ENCODE measurements at places on chromosomes 11 and 22.

DNA sequence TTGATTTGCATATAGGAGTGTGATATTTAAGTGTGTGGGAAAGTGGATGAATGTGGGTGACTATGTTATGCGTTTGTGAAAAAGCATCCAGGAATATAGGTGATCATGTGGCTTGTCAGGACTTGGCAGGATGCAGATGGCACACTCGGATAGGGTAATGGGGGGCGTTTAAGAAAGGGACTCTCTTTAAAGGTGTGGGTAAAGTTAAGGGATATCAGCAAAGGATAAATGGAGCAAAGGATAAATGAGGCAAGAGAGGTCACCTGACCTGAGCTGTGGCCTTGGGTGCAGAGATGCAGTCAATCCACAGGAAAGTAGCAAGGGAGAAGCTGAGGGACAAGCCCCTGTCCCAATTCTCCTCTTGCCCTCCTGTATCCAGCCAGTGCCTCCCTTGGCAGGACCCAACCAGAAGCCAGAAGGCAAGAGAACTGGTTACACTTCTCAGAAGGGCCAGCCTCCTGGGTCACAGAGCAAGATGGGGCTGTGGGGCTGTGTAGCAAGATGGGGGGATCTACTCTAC, 47.5 kb upstream of the GRAMD1B start:
- no peak for DNase-seq

DNA sequence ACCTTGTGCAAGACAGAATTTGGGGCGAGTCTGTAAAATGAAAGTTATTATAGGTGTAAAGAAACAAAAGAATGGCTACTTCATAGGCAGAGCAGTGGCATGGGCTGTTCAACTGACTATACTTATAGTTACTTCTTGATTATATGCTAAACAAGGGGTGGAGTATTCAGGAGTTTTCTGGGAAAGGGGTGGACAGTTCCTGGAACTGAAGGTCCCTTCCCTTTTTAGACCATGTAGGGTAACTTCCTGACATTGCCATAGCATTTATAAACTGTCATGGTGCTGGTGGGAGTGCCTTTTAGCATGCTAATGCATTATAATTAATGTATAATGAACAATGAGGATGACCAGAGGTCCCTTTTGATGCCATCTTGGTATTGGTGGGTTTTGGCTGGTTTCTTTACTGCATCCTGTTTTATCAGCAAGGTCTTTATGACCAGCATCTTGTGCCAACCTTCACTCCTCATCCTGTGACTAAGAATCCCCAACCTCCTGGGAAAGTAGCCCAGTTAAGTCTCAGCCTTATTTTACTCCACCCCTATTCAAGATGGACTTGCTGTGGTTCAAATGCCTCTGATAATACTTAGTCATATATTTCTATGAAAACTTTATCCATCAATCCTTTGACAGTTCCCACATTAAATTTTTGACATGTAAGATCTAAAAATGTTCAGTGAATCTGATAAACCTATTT, 118.6 kb downstream of the ARHGAP42 start:
- no peak for DNase-seq

DNA sequence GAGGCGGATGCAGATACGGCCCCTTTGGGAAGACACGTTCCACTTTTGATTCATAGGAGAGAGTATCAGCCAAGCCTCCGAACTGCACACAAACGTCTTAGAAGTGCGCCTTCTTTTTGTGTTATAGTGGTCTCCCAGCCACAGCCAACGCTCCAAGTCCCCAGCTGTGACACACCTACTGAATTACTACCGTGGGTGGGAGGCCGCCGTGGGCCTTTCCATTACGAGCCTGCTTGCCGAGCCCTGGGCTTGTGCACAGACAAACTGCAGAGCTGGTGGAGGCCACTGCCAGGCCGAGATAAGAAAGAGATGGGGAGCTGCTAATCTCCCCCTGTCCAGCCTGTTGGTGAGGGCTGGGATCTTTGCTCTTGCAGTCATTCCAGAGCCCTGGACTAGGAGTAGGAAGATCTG, 761 bp downstream of the HMBS start:
- no peak for DNase-seq

DNA sequence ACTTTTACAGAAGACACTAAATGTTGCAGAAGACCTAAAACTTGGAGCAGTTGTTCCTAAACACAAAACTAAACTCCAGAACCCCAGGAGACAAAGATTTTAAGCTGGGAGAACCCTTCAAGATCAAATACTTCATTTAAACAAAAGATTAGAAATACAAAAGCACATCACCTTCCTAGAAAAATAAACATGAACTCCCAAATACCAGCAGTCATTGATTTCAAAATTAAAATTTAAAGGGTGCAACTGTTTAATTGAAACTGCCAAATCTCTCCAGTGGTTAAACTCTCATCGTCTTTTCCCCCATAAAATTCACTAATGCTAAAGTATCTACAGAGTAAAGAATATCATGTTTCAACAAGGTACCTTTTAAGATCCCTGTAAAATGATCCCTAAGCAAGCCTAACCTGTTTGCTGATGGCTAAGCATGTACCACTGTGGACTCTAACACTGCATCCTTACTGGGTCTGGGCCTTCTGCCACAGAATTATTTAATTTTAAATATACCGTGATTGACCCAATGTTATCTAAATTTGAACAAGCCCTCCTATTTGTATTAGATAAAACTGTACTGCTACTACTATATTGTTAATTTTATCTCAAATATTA, 53.7 kb upstream of the CCDC34 start:
- DNase-seq, result no peak

- no peak for DNase-seq
These were observed 335.6 kb upstream of the LRRC4C start for GRCh38 chr11:41795004-41795403.

- no peak for DNase-seq
These were observed 375.3 kb upstream of the DDI1 start for GRCh38 chr11:103661185-103661584.

DNA sequence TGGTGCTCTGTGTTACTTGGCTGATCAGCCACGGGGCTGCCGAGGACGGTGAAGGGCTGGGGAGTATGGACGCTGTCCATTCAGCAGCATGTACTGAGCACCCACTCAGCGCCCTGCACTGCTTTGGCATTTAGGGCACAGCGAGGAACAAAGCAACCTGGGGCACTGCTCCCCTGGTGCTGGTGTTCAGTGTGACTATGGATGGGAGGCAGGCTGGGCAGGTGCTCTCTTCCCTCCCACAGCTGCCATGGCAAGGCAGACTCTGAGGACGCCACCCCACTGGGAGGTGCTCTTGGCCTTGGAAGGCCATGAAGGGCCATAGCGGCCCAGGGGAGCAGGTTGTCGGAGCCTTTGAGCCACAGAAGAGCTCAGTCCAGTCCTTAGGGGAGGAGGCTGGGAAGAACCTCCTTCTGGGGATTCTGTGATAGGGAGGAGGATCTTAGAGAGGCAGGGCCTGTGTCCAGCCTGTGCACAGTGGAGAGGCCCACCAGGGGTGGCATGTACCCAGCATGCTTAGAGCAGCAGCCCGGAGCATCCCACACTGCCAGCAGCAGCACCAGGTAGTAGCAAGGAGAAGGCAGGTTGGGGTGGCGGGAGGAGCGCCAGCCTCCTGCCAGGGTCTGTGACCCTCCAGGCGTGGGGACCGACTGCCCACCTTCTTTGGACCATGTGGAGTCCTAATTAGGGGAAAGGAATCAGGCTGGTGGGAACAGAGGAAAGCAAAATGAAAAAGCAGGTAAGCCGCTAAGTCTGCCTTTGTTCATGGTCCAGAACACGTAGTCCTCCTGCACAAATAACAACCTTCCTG, 141.8 kb downstream of the MPPED1 start:
- DNase-seq, result no peak

DNA sequence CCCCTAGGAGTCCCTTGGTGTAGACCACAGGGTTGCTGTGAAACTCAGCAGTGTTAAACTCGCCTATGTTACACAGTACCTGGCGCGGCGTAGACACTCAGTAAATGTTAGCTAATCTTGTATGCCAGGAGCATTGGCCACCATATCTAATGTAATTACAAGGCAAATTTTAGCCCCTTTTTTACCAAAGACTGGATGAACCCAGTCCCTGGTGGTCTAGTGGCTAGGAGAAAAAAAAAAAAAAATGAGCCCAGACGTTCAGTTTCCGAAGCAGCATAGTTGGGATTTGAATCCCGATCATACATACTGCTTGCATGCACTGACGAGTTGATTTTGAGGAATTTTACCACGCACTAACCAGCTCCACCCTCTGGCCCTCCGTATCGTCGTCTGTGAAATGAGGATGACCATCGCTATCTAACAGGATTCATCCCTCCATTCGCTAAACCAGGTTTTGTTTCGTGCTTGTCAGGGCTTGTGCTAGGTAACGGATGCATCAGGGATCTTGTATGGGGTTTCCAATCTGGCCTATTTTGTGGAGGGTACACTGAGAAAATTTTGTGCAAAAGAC, 688 bp downstream of the PTS start:
- no peak for DNase-seq

GRCh38 chr11:32039149-32039548, 51.7 kb upstream of the RCN1 start:
- DNase-seq, result no peak

GRCh38 chr11:59198726-59199125, 14.0 kb downstream of the MPEG1 start:
- DNase-seq, result no peak
